ENCODE measurements at places on chromosomes 1 and 21. TPM values are rescaled to one million over a fixed set of nuclear protein-coding genes. Genes with fewer than 3 reads are reported as not detected.

DNA sequence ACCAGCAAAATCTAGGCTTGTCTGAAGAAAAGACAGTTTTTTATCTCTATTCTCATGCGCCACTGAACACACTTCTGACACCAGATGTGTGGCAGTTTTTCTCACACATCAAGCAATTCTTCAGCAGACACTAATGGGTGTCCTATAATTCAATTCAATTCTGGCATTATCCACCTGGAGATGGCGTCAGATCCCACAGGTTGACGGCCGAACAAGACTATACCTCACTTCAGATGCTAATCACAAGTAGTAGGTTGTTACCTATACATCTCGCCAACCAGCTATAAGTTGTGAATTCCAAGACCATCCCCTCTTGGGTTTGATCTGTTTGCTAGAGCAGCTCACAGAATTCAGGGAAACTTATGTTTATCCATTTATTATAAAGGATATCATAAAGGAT is 89.9 kb upstream of the ARTN start:
- no peak for DNase-seq

DNA sequence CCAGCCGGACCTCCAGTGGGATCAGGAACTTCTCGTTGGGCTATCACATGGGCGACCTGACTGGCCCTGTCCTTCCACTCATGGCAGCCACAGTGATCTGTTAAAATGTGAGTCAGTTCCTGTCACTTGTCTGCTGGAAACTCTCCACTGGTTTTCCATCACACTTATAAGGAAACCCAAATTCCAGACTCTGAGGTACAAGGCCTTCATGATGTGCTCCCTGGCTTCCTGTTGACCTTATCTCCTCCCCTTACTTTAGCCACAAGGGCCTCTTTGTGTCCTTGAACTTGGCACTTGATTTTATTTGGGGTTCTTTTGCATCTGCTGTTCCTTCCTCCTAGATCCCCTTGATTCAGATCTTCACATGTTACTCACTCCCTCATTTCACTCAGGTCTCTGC is 96.8 kb downstream of the TENT5C start:
- DNase-seq = no peak

SPRR3 gene
- not detected for total RNA-seq

- DNase-seq = no peak
Observed at GRCh38 chr21:32427958-32428623, 15.6 kb downstream of the EVA1C start.

GRCh38 chr1:51063121-51063520 is 38.9 kb upstream of the C1orf185 start:
- DNase-seq = no peak

- no peak for DNase-seq
Observed at GRCh38 chr1:159556931-159557369, 21.1 kb upstream of the OR10J5 start.

DNA sequence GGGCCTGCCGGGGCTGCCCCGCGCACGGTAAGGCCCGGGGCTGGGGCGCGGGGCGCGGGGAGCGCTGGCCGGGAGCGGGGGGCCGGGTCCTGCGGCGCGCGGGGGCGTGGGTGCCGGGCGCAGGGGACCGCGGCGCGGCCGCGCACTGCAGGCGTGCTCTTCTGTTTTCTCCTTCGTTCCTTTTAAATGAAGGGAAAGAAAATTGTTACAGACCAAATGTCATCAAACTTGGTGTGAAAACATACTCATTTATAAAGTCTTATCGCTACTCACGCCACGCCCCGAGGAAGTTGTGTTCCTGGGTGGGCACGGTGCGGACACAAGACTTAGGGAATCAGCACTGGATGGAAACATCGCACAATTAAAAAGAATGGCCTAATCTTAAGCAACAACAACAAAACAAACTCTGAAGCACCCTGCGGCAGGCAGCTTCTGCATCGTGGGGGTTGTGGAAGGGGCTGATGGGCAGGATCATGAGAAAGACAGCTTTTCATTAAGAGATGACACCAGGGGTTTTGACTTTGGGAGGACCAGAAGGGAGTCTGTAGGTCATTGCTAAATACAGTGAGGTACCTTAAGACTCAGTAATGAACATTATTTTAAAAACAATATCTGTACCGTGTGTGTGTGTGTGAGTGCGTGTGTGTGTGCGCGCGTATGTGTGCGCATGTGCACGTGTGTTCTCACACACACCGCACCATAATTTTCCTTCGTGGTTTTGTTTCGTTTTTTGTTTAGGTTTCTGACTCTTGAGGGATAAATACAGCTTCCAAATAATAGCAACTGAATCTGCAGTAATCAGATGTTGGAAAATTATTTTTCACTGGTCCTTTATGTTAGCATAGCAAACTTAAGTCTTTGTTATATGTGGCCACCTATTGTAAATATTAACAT is 548 bp downstream of the B3GALT5 start:
- DNase-seq = no peak

GRCh38 chr1:15192916-15193550 is 39.5 kb downstream of the TMEM51 start:
- no peak for DNase-seq

NEK2 gene
- 0.60 TPM for total RNA-seq

DNA sequence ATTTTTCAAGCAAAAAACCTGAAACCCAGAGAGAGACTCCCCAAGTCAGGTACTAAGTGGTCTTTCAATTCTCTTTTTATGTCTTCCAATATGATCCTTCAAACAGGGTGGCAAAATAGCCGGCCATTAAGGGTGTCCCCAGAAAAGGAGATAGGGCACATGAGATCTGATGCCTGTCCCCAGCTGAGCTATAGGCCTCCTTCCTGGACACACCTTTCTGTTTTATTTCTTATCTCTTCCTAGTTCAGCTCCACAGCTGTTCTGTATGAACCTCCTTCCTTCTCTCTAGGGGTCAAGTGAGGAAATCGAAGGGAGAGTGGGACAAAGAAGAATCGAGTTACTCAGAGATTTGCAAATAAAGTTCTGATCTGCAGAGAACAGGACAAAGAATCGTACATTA is 112.4 kb upstream of the ATP1A1 start:
- no peak for DNase-seq

DNA sequence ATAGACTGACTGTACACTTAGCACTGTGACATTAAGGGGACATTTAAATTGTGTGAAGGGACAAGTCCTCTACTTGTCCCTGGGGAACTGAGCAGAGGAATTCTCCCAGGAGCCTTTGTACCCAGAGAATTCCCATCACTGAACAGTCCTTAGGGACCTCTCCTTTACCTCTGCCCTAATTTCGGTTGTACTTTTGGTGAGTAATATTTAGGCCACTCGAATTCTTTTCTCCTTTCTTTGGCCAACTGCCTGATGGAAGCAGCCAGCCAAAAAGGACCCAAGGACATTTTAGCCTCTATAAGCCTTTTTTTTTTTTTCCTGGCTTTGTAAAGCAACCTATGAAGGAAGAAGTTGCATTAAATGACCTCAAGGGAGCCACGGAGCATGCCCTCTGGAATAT is 71.5 kb downstream of the NR5A2 start:
- DNase-seq = no peak

GRCh38 chr1:59057796-59058195 is 239.1 kb upstream of the FGGY start:
- no peak for DNase-seq

DNA sequence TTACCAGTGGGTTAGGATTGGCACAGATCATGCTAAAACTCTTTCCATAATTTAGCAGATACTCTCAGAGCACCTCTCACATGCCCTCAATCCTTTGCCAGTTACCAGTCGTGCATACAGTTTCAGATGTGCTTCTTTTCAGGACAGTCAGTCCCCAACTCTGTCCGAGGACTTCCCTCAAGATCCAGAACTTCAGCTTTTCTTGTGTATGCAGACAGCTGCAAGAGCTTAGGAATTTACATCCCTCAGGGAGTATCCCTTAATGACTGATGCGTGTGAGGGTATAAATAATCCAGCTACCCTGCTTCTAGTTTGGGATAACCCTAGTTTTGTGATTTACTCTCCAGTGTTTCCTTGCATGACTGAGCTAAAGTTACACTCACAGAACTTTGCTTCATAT is 393.0 kb upstream of the PLXNA2 start:
- DNase-seq = no peak

DNA sequence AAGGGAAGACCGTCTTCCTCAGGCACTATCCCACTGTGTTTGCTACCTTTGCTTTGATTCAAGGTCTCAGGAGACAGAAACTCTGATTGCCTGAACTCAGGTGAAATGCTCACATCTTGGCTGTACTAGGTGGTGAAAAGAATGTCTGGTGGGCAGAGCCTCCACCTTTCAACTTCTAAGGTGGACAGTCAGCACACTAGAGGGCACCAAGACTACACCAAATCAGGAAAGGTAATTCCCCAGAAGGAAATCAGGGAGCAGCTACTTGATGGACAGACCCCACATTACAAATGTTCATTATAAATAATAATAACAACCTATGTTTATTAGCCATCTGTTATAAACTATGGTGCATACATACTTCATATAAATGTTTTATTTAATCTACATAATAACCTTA is 220.9 kb downstream of the ATG4C start:
- DNase-seq = no peak

GRCh38 chr1:32094746-32095521 is 12.9 kb upstream of the KPNA6 start:
- no peak for DNase-seq

DNA sequence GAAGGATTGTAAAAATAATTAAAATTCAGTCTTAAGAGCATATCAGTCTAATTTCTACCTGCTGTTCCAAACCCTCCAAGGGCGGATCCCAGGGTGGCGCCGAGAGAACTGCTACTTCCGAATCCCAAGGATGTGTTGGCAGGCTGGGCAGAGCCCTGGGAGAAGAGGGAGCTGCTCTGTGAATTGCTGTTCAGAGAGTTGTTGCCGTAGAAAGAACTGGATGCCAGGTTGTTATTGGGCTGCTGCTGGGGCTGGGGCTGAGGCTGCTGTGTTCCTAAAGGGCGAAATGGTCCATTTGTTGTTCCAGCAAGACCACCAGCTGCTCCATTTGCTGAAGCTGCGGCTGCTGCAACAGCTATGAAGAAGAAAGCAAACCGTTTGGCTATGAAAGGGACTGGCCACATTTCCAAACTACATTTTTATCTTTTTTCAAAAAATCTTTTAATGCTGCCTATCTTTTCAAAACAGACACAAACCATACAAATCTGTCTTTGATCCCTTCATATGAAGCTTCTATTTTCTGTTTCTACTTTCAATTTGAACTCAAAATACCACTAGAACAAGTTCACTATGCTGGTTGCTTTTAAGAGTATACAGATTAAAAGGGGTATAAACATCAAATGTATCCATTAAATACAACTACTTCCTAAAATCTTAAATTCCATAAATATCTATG is 57.5 kb upstream of the SDC3 start:
- no peak for DNase-seq

FAM163A gene
- total RNA-seq = not detected

GRCh38 chr1:180854001-180854400 is 58.7 kb upstream of the KIAA1614 start:
- DNase-seq = no peak

DNA sequence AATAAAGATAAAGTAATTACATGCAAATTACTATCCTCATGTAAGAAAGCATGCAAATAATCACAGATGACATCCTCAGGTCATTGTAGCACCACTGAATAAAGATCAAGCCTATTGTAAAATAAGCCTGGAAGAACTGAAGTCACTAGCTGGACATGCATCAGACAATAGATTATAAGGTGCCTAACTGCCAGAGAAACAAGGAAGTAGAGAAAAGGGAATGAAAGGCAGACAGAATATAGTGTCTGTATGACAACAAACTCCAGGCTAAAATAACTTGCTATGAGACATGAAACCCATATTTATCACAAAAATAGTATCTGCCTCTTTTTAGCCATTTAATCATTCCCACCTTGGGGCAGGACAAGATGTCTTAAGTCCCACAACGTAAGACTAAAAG is 108.7 kb downstream of the ENAH start:
- no peak for DNase-seq

GRCh38 chr1:67618285-67619018 is 66.5 kb upstream of the GADD45A start:
- DNase-seq = peak; percentile 33

DNA sequence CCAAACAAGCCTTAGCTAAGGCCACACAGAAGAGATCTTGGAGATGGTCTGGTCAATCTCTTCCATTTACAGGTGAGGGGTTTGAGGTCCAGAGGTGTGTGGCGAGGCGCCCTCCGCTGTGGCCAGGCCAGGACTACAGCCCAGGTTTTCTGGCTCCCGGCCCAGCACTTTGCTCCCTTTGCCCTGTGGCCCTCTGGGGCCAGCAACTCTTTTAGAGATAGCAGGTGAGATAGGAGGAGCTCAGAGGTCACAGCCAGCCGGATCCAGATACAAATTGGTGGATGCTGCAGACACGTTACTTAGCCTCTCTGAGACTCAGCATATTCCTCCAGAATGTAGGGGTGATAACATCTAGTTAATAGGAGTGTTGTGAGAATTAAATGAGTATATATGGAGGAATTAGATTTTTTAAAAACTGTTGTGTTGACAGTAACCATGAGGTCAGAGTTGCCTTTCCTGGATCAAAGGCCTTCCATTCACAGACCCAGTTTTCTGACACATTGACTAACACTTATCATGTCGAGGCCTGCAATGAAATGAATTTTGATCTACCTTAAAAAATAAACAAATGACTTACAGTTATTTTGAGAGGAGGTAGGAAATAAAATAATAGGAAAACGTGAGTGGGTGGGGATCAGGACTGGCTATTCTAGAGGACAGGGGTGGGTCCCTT is 16.6 kb downstream of the TEX35 start:
- DNase-seq = no peak

DNA sequence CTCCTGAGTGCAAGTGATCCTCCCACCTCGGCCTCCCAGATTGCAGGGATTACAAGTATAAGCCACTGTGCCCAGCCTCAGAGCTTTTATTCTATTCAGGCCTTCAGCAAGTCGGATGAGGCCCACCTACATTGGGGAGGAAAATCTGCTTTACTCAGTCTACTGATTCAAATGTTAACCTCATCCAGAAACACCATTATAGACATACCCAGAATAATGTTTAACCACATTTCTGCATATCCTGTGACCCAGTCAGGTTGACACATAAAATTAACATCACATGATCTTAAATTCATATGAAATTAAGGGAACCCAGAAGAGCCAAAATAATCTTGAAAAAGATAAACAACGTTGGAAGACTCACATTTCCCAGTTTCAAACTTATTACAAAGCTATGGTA is 14.9 kb downstream of the IL20 start:
- DNase-seq = no peak

DNA sequence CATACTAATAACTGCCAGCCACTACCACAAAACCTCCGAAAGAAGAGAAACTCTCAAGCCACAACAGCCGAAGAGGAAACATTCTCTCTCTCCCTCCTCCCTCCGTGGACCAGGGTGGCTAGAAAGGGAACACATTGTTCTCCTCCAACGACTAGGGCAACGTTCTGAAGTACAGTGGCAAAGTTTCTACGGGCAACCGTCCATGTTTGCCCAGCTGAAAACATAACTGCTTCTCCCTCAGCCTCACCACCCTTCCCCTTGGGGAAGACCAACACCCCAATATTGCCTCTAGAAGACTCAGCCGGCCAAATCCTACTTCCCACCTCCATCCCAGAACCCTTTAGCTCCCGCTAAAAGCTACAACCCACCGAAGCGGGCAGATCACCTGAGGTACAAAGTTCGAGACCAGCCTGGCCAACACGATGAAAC is 2.0 kb downstream of the GLUL start:
- DNase-seq = no peak
